Endothelial cell of umbilical vein (primary cell): ENCODE measurements at places on chromosomes 1 and 21. TPM values are rescaled to one million over a fixed set of nuclear protein-coding genes. Genes with fewer than 3 reads are reported as not detected.

- DNase-seq, result no peak
Measured at GRCh38 chr1:184487531-184488193, 100.8 kb downstream of the C1orf21 start.

- DNase-seq, result no peak
Measured at GRCh38 chr1:216554934-216555333, 131.7 kb upstream of the USH2A start.

DNA sequence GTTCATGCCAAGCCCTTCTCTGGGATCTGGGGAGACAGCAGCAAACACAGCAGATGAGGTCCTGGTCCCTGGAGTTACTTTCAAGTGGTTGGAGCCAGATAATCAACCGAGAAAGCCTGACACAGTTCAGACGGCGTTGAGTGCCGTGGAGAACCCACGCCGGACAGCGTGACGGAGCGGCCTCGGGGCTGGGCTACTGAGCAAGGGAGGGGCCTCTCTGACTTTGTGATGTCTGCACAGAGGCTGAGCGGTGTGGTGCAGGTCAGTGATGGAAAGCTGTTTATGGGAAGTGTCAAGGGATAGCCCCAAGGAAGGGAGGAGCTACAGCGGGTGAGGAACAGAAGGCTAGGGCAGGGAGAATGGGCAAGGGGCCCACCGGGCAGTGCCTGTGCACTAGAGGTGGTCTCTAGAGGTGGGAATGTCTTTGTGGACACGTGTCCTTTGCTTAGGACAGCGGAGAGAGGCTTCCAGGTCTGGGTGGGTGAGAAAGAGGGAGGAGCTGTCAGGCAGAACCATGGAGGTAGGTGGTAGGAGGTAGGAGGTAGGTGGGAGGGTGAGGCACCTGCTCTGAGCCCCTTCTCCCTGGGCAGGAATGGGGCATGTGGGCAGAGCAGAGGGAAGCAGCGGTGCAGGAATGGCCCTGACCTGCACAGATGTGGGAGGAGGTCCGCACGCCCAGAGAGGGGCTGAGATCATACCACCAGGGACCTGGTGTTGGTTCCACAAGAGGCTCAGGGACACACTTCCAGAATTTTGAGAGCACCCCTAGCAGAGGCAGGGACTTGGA lies 62.8 kb downstream of the RUNX3 start:
- DNase-seq, result no peak

GRCh38 chr1:172287208-172287607 lies 133.3 kb upstream of the C1orf105 start:
- DNase-seq, result peak; percentile 61

GRCh38 chr1:74467786-74468377 lies 44.5 kb downstream of the LRRC53 start:
- no peak for DNase-seq

GRCh38 chr1:19812875-19813642 lies 2.0 kb downstream of the RNF186 start:
- no peak for DNase-seq

- peak; percentile 18 for DNase-seq
Measured at GRCh38 chr1:6205849-6206519, at the start of gene RNF207. Gene RNF207 (plus strand): TSS chr1:6206119. CDS start chr1:6206536, 417 bp downstream.

- no peak for DNase-seq
Measured at GRCh38 chr1:229371624-229372023, 28.8 kb upstream of the CCSAP start.

- peak; percentile 22 for DNase-seq
Measured at GRCh38 chr1:29282924-29283803, 46.8 kb downstream of the PTPRU start.

GRCh38 chr1:60826320-60827094 lies 255.9 kb upstream of the NFIA start:
- no peak for DNase-seq

DNA sequence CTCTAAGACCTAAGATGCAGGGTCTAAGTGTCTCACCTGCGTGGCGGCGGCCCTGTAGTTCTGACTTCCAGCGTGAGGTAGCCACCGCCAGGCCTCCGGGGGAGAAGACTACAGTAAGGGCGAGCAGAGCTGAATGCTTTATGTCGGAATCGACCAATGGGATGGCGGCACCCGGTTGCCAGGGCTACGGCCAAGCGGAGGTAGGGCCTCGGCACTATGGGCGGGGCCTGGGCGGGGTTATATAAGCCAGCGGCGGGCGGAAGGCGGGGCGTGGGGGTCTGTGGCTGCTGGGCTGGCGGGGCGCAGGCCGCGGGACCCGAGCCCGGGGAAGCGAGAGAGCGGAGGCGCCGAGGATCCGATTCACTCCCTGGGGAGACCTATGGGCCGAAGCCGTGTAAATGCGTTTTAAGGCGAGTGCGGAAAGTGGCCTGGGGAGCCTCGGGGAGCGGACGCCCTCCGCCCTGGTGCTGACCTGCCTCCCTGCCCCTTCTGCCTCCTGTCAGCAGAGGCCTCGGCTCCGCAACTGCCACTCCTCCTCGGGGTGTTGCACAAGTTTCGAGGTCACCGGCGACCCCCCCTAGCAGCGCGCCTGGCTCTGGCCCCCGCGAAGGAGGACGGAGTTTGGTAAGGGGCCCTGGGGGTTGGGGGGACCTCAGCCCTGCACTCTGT lies at the start of gene AZIN2:
Gene AZIN2, plus strand, starts transcription at position 269 of the 669 bp plus-strand sequence. CDS start 1,097 bp downstream, outside the sequence.
- DNase-seq, result peak; percentile 92

DNA sequence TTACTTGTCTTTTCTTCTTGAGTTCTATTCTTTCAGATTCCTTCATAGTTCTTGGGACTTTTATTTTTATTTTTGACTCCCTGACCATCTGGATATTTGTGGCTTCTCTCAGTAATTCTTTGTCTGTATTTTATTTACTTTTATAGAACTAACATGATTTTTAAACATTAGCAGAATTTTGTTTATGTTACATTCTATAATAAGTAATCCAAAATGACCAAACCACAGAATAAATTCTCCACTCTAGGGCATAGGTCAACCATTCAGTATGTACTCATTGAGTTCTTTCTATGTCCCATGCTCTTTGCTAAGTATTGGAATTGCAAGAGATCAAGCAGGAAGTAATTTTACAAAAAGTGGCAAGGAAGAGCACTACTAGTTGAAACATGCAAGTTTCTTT lies 969.0 kb downstream of the TTLL7 start:
- DNase-seq, result no peak

GRCh38 chr21:32182449-32182848 lies 96.4 kb downstream of the MIS18A start:
- no peak for DNase-seq

GRCh38 chr1:246427611-246428010 lies 79.5 kb downstream of the SMYD3 start:
- no peak for DNase-seq

GRCh38 chr1:180962178-180962577 lies 49.5 kb downstream of the KIAA1614 start:
- DNase-seq, result no peak

DNA sequence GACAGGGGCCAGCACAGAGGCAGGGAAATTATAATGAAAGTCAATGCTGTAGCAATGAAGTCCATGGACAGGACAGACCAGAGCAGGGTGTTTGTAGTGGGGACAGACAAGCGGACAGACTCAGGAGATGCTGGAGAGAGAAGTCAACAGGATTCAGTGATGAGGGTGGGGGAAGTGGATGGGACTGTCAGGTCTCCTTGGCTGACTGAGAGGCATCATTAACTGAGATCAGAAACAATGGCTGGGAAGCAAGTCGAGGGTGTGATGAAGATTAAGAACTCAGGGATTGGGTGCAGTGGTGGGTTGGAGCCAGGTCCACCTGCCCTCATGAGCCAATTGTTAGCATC lies 25.5 kb downstream of the CD58 start:
- DNase-seq, result no peak

GRCh38 chr1:197902454-197903195 lies at the start of gene C1orf53:
Gene C1orf53 (plus strand): TSS chr1:197902630. CDS start chr1:197902650, 20 bp downstream.
- DNase-seq, result peak; percentile 91

GRCh38 chr1:233340031-233340555 lies 12.6 kb downstream of the MAP3K21 start:
- no peak for DNase-seq

GRCh38 chr1:24085546-24085945 lies 26.4 kb downstream of the MYOM3 start:
- no peak for DNase-seq

GRCh38 chr1:9711466-9712020 lies 60.0 kb downstream of the PIK3CD start:
- DNase-seq, result no peak

GRCh38 chr1:42767510-42768000 lies 506 bp downstream of the C1orf50 start:
- no peak for DNase-seq

DNA sequence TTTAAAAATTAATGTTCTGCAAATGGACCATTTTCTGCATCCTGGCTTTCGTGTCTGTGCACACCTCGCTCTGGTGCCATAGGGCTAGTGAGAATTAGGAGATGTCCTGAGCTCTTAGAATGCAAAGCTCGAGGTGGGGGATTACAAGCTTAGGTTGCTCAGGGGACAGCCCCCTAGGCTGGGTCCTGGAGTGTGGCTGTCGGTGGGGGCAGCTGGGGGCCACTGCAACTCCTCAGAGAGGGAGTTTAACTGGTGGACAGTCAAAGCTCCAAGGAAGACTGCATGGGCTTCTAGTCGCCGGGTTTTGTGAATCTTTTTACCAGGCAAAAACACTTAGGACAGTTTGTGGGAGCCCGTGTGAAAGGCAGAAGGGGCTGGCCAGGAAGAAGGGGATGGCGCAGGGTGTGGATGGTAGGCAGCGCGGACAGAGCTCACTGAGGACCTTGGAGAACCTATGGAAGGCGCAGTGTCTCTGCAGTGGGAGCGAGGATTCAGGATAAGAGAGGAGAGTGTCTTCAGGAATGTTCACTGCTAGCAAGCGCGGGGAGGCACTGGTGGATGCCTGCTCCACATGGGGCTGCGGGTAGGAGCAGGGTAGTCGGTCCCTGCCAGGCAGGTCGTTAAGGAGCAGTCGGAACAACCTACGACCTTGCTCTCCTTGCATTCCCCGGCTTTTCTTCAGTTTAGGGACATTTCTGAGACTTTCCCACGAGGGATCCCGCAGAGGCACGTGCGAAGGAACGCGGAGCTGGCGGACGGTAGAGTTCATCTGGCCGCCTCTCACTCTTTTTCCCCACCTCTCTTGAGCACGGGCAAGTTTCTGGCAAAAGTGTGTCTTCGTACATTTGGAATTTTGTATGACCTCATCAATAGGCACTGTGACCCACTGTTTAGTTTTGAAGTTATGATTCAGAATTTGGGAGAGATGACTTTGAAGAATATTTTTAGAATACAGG lies 12.9 kb upstream of the KCNE1 start:
- peak; percentile 58 for DNase-seq

- no peak for DNase-seq
Measured at GRCh38 chr1:199264911-199265310, 626.1 kb downstream of the PTPRC start.

GRCh38 chr1:56360021-56360420 lies 219.3 kb downstream of the PLPP3 start:
- no peak for DNase-seq

DNA sequence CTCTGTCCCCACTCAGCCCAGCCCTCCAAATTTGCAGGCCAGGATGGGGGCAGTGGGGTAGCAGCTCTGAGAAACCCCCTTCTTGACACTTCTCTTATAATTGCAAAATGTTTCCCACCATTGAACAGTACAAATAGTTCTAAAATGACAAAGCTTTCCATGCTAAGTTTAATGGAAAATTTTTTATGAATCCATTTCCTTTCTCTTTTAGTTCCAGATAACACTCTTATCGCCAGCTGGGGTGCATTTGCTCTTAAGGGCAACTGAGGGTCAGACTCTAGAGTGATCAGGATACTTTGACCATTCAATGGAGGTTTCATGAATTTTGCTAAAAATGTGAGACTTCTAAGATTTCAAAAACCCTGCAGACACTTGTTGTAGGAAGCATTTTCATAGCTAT lies 29.9 kb downstream of the PIK3C2B start:
- peak; percentile 78 for DNase-seq

GRCh38 chr1:29346576-29346975 lies 110.3 kb downstream of the PTPRU start:
- no peak for DNase-seq

- no peak for DNase-seq
Measured at GRCh38 chr1:75985827-75986226, 53.6 kb upstream of the ASB17 start.

- no peak for DNase-seq
Measured at GRCh38 chr1:62178372-62178771, 16.3 kb upstream of the L1TD1 start.

- DNase-seq, result no peak
Measured at GRCh38 chr1:117629625-117630422, 24.0 kb downstream of the TENT5C start.

DNA sequence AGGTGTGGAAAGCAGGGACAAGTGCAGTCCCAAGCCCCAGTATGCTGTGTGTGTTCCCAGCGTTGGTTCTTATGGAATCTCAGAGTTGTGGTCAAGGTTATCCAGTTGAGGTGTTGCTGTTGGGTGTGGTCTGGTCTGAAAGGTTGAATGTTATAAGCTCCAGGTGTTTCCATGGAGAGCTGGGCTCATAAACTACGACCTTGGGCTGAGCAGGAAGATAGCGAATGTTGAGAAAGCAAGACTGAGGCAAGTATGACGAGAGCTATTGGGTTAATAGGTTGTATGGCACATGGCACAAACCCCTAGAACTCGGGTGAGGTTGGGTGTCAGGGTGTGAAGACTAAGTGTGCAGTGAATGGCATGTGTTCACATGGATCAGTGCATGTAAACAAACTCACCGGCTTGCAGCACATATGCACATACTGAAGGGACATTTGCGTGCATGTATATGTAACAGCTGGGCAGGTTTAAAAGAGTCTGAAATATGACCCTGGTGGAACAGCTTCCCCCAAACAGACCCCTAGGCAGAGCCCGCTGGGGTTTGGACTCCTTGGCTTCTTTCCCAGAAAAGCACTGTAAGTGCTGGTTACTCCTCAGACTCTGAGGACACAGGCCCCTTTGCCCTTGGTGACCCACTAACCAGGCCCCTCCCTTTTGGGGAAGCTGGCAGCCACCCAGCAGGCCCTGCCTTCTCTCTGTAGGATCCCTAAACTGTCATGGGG lies 117.5 kb downstream of the NAV1 start:
- DNase-seq, result no peak

DNA sequence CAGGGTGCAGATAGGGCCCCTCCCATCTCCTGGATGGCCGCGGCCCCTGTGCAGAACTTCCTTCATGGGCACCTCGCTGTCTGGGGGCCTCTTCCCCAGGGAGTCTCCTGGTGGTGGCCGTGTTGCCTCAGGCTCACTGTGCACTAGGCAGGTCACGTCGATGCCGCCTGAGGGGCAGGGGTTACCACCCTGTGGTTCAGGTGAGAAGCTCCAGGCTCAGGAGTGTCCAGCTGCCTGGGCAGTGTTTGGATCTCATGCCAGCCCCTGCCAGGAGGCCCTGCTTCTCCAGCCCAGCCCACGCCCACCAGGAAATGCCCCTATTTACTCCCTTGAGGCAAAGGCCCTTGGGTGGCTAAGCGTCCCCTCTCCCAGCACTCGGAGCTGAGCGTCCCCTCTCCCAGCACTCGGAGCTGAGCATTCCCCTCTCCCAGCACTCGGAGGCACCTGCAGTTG lies 2.1 kb downstream of the ITGB2 start:
- no peak for DNase-seq

Gene RCSD1
- polyA plus RNA-seq, result 0.08 and 0.13 TPM in 2 replicates

Gene PLPP3
- polyA plus RNA-seq, result 10.2 and 11.3 TPM in 2 replicates

Gene C1QB
- polyA plus RNA-seq, result not detected in 2 replicates

Gene KIF26B
- polyA plus RNA-seq, result 0.04 and 0.06 TPM in 2 replicates

Gene KLHDC8A
- not detected in 2 replicates for polyA plus RNA-seq

Gene VASH2
- polyA plus RNA-seq, result 0.30 and 0.70 TPM in 2 replicates

Gene CDKN2C
- 11.5 and 12.8 TPM in 2 replicates for polyA plus RNA-seq

Gene UMODL1
- not detected in 2 replicates for polyA plus RNA-seq

Gene APCS
- not detected in 2 replicates for polyA plus RNA-seq

Gene TLCD4
- 0.05 and 0.11 TPM in 2 replicates for polyA plus RNA-seq

Gene NPR1
- 13.3 and 13.8 TPM in 2 replicates for polyA plus RNA-seq

Gene FCGR3A
- polyA plus RNA-seq, result not detected in 2 replicates

Gene LCE1E
- not detected in 2 replicates for polyA plus RNA-seq

Gene GUCA2B
- polyA plus RNA-seq, result not detected in 2 replicates
